ENCODE measurements at places on chromosomes 1 and 21.

- no peak for DNase-seq
Measured at GRCh38 chr1:180923021-180923841, 10.5 kb downstream of the KIAA1614 start.

DNA sequence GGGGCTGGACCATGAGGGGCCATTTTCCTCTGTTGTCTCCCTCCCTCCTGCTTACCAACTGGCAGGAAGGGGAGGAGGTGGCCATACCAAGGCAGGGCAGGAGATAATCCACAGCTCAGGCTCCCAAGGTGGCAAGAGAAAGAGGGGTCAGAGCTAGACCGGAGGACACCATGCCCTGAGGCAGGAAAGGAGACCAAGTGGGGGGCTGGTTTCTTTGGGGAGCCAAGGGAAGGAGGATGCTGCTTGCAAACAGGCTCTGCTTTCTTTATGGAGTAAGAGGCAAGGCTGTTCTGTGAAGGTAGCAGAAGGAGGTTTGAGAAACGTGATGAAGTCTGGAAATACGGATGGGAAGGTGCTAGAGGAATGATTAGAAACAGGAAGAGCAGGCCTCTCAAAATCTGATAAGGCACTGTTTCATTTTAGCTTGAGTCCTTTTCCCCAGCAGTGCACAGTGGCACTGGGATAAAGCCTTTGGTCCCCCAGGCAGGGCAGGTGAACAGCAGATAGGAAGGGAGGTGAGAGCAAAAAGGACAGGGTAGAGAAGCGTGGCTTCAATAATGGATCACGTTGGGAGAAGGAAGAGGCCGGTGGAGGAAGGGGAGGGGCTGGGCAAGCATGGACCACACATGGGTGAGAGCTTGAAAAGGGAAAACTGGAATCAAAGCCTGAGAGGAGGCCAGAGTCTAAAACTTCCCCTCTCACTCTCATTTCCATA, 44.2 kb upstream of the GALNT2 start:
- no peak for DNase-seq

GRCh38 chr21:26846036-26846931, 1.1 kb upstream of the ADAMTS1 start:
- no peak for DNase-seq

GRCh38 chr1:179510038-179510437, 65.7 kb downstream of the NPHS2 start:
- DNase-seq = no peak

DNA sequence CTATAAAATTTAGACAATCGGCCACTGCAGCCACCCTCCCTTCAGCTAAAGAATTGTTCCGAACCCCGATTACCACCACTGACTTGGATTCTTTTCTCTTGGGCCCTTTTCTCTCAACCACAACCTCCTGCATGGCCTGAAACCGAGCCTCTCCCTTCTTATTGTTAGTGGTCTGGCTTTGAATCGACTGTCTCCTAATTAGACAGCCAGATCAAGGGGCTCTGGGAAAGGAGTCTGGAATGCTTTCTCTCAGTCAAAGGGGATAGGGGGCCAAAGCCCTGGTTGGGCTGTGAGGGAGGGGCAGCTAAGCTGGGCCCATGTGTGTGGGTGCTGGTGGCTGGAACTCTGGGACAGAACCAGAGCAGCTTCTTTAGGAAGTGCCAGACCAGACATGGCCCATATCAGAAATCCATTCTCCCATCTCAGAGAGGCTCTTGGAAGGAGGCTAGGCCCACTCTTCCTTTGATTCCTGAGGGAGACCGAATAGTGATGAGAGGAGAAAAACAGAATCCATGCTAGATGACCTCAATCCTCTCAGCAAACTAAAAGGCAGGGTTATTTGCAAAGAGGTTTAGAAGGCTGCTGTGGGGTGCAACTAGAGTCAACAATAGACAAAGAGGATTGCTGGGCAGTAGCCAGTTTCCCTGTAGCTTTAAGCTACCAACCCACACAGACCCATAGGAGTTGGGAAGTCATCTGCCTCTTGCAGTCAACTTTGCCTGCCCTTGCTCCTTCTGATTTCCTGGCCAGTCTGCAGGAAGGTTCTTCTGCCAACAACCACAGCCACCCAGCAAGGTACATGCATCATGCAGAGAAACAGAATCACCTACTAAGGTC, 117.6 kb downstream of the AK5 start:
- DNase-seq = no peak

GRCh38 chr1:109136766-109137165, 22.9 kb downstream of the ELAPOR1 start:
- no peak for DNase-seq

GRCh38 chr21:23949493-23949892, 1657.8 kb downstream of the MRPL39 start:
- no peak for DNase-seq

- no peak for DNase-seq
Measured at GRCh38 chr1:11431941-11432507, 46.9 kb upstream of the DISP3 start.

DNA sequence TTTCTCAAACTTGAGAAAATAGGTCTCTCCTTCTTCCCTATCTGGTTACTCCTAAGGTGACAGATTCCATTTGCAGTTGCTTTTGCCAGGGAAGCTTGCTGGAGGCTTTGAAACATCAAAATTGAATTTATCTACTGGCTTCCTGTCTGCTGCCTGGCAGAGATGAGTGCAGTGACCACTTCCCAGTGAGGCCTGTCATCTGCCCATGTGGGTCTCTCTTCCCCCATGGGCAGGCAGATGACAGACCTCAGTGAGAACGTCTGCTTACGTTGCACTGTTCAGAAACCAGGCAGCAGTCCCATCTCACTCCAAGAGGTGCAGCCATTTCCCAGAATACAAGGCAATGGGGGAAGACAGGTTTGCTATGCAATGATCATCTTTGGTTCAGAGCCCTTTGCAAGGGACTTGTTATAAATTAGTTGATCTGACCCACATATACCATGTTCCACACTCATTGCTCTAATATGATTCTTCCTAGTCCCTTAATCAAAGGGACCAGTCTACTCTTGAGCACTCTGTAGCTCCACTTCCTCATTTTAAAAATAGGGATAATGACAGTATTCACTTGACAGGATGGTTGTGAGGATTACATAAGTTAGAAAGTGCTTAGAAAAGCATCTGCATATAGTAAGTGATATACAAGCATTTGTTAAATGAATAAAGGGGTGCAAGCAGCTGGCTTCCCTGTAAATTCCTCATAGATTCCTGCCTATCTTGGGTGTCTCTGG, 10.6 kb downstream of the PGBD5 start:
- DNase-seq = no peak

DNA sequence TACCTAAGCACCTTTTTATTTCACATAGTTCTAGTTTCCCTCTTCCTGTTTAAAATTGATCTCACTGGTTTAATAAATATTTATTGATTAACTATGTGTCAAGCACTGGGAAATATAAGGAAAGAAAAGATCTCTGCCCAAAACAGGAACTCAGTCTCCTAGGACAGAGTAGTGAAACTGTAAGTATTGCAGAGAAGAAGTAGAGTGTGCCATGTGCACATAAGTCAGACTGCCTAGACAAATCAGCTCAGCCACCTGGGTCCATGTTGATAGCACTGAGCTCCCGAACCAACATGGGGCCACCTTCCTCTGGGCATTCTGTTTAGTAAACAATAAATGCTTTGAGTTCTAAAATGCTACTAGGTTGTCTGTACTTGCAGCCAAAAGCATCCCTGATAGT, 9.8 kb upstream of the SSX2IP start:
- no peak for DNase-seq

DNA sequence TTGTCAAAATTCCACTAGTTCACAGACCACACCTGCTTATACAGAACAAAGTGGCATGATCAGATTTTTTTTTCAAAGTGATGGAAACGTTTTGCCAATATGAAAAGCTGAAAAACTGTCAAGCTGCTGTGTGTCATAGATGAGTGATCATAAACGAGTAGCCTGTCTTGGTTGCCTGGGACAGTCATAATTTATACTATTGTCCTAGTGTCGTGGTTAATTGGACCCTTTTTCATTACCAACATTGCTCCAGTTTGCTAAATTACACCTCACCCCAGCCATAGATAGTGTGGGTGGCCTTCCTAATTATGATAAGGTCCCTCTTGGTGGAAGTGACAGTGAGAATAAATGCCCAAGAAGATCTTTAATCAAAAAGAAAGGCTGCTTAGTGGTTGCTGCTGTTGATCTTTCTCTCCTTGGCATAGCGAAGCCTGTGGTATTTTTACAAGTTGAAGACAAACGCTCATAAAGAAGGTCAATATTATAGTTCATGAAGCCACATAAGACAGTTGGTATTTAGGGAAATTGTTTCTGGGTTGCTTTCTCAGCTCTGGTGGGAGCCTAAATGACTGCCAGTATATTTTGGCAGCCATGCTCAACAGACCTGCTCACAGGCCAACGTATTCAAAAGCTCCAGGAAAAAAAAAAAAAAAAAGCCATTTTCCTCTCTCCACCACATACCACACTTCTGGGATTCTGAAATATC, 478.1 kb downstream of the PLA2G4A start:
- no peak for DNase-seq

DNA sequence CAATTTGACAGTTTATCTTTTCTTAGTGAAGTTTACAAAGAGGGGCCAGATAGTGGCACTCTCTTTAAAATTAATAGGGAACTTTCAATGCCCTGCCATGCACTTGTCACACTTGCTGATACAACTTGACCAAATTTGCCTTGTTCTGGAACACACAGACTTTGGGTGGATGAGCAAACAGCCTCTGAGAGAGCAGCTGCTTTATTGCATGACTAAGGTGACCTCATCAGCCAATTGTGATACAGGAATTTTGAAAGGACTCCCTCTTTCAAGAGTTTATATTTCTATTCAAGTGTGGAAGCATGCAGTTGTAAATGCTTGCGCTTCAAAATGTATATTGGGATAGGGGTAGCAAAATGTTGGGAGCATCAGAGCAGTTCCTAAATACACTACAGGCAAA, 2.1 kb upstream of the RGS1 start:
- no peak for DNase-seq

GRCh38 chr1:24558902-24559791, 3.3 kb downstream of the NCMAP start:
- no peak for DNase-seq

DNA sequence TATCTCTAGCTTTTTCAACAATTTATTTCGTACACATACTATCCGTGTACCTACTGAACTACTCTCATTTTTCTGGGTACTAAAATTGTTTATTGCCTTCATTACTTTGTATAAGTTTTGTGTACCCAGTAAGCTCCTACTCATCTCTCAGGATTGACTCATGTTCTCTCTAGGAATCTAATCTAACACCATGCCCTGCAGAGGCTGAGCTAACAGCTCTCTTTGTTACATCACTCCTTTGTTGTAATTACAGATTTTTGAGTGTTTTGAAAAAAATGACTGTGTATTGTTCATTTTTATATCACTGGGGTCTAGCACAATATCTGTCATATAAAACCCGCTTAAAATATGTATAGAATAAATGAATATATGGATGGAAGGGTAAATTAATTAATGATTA, 167.1 kb downstream of the ATP6V1G3 start:
- DNase-seq = no peak

DNA sequence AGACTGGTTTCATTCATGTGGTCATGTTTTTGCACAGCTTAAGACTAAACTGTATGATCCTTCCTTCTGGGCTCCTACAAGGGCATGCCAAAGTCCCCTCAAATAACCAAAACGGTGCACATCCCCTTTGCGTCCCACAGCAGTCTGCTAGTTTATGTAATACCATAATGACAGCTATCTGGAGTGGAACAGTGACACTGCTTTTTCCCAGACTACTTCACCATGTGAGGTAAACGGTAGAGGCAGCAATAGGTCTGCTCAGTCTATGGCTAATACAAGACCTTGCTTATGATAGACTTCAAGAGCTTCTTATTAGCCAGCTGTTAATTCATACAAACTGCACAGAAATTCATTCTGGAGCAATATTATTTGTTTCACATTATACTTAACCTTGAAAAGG, 395.5 kb downstream of the SMYD3 start:
- no peak for DNase-seq

DNA sequence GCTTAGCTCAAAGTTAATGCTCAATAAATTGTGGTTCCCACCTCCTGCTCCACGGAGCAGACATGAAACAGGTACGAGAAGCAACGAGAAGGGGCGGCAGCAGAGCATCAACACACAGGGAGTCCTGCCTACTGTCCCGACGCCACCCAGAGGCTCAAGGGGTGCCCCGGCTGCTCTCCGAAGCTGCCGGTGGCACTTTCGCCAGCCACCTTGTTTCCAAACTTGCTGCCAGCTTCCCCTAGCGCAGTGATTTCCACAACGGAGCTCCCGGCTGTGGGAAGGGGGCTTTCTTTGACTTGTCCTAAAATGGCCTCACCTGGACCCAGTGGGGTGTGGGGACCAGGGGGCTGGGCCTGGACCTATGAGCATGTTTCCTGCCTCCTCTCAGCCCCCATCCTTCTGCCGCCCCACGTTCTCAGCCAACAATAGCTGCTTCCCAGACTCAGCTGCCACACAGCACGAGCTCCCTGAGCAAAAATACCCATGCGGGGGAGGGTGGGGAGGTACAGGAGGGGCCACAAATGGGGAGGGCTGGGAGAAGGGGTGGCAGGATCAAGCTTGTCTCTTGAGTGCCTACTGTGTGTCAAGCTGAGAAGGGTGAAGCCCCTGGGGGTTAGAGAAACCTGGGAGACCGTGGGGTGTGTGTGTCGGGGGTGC, 35.6 kb upstream of the ECE1 start:
- DNase-seq = no peak

GRCh38 chr21:31220575-31220974, 123.5 kb downstream of the TIAM1 start:
- no peak for DNase-seq

DNA sequence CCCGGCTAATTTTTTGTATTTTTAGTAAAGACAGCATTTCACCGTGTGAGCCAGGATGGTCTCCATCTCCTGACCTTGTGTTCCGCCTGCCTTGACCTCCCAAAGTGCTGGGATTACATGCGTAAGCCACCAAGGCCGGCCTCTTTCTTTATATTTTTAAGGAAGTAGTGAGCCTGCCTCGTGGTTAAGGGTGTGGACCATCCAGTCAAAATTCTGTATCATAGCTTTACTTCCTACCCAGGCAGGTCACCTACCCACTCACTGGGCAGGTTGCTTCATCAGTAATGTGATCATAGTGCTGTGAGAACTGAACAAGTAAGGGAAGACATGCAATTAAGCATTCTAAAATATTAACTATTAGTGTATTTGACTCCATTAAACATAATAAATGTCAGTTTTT, 8.1 kb upstream of the ACOT7 start:
- no peak for DNase-seq

DNA sequence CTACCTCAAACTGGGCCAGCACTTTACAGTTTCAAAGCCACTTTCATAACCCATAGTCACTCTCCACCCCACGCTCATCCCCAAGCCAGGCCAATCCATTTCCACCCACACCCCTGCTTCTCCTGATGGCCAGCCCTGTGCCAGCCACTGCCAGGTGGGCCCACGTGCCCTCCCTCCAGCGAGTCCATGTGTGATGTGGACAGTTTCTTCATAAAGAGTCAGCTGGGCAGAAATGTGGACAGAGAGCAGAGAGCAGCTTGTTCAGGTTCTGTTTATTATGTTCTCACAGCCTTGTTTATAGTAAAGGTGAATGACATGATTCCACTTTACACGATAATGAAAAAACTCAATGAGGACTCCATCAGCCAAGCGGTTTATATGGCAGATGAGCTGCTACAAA, 37.4 kb upstream of the RGS16 start:
- no peak for DNase-seq

GRCh38 chr1:40710581-40711315, 19.2 kb downstream of the NFYC start:
- DNase-seq = no peak

All from activated CD4-positive, CD25-positive, alpha-beta regulatory T cell treated with anti-CD3 and anti-CD28 coated beads, Interleukin-2, amount 50 U/mL, for 16 hours (primary cell).